HT-29 (cell line): ENCODE measurements at places on chromosomes 12 and 14.
A peak's percentile ranks its signal among the peaks of the same experiment; 100 is the strongest.

- DNase-seq = peak; percentile 26
These were observed 49.4 kb downstream of the LRRC9 start for GRCh38 chr14:59969319-59969718.

- no peak for DNase-seq
These were observed 1.5 kb downstream of the BATF start for GRCh38 chr14:75523771-75524171.

- no peak for DNase-seq
These were observed 162.5 kb downstream of the DPF3 start for GRCh38 chr14:72731252-72732020.

- no peak for DNase-seq
These were observed 20.2 kb downstream of the SLC2A3 start for GRCh38 chr12:7915661-7916403.

DNA sequence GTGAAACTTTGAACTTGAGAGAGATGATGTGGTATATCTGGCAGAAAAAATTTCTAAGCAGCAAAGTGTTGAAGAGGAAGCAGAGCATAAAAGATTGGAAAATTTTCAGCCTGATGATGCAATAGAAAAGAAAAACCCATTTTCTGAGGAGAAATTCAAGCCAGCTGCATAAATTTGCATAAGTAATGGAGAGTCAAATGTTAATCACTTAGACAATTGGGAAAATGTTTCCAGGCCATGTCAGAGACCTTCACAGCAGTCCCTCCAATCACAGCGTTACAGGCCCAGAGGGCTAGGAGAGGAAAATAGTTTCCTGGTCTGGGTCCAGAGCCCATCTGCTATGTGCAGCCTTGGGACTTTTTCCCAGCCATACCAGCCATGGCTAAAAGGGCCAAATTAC lies 469.0 kb upstream of the FOXG1 start:
- no peak for DNase-seq

GRCh38 chr12:92556141-92556540 lies 146.6 kb upstream of the PLEKHG7 start:
- no peak for DNase-seq

DNA sequence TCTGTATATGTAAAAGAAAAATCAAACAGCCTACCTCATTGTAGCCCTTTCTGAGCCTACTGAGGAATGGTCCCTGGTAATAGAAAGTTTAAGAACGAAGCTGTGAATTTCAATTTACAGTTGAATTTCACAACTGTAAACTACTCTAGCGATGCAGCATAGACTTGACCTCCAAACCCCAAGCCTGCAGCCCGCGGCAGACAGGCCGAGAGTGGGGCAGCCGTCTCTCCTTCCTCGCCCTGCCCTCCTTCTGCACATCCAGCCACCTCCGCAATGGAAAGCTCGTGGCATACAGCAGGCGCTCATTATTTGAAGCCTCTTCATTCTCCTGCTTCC lies 15.3 kb downstream of the RNASE2 start:
- no peak for DNase-seq

DNA sequence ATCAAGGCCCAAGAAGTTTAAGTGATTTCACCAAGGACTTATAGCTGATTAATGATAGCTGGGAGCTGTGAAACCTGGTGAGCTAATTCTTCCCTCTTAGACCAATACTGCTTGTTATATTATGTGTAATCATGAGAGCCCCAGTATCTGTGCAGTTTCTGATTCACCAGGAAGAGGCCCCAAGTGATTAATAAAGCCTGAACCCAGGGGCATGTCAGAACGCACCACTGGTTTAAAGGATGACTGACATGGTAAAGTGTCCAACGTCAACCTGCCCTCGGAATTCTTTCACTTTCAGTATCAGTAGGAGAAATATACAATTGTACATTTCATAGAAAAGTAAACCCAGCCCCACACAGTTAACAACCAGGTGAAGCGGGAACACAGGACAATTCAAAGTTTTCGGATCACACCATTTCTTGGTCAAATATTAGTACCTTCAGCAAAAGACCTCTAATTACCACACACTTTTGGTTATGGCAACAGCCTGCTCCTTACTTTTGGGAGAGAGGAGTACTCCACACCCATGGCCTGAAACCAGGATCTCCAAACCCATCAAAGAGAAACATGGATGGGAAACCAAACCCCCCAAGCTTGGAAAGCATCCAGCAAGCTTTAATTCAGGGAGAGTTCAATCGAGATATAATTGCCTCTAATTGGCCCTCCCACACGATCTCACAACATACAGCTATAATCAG lies 28.5 kb downstream of the TMCC3 start:
- peak; percentile 33 for DNase-seq

- no peak for DNase-seq
These were observed 108.4 kb downstream of the GPR135 start for GRCh38 chr14:59356767-59357166.

- DNase-seq = peak; percentile 51
These were observed 47.4 kb downstream of the CALM1 start for GRCh38 chr14:90444077-90444696.

DNA sequence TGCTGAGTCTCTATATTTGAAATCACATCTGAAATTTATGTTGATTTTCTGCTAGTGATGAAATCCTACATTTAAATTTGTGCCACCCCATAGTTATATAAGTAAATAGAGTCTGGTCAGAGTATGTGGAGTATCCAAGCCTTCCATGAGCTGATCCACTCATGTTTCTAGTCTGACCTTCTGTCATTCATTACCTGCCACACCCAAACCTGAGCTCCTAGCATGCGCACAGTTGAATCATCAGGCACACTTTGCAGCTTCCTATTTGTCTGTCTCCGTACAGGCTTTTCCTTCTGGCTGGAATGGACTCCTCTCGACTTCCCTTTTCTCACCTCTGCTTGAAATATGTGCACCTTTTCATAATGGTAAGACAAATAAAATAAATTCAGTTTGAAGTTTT lies 45.3 kb upstream of the LRIG3 start:
- DNase-seq = no peak

DNA sequence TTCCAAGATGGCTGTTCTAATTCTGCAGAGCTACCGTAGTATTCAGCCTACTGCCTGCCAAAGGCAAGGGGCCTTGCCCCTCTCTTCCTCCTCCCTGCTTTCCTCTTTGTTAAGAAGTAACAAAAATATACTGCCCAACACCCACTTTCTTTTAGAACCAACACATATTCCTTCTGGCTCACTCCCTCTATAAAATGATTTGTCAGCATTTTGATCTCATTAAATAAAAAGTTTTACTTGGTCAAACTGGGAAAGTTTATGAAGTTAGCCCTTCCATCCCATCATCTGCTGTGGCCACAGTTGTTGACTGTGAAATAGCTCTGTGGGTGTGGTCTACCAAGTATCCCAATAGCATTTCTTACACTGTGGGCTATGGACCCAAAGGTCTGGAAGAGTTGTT lies 472.4 kb downstream of the ZFP36L1 start:
- no peak for DNase-seq

- no peak for DNase-seq
These were observed 47.2 kb downstream of the FOXG1 start for GRCh38 chr14:28813810-28814209.

GRCh38 chr12:116601933-116602810 lies 43.0 kb downstream of the MAP1LC3B2 start:
- DNase-seq = no peak

DNA sequence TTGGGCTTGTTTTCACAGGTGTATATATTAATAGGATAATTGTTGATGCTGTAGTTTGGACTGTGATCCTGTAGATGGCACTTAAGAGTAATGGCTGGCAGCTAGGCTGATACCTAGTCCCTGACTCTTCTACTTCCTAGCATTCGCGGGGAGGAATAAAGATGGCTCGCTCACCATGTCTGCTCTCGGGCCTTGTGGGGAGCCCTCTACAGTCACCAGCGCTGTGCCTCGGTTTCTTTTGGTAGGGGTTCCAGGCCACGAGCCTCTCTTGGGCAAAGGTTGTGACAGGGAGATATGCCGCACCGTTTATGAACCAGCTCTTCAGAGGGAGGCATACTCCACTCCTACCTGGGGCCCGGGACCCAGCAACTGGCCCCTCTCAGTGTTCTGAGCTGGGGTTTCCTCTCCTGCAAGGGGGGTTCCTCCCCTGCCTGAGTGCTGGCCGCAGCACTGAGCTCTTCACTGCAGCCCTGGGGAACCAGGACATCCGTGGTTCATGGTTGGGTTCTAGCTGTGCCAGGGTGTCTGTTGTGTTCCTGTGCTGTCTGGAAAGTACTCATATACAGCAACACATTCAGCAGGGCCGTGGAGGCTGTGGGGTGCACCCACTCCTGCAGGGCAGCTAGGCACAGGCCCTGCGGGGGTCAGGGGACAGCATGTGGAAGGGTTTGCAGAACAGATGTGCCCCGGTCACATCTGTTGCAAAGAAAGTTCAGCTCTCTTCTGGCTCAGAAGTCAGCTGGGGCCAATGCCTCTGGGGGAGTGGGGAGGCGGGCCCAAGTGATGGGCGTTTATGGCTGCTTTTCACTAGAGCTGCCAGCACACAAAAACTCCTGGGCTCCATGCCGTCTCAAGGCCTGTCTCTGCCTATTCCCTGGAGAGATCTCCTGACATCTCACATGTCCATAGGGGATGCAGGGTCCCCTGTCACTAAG lies 147.9 kb downstream of the PPFIA2 start:
- peak; percentile 25 for DNase-seq

DNA sequence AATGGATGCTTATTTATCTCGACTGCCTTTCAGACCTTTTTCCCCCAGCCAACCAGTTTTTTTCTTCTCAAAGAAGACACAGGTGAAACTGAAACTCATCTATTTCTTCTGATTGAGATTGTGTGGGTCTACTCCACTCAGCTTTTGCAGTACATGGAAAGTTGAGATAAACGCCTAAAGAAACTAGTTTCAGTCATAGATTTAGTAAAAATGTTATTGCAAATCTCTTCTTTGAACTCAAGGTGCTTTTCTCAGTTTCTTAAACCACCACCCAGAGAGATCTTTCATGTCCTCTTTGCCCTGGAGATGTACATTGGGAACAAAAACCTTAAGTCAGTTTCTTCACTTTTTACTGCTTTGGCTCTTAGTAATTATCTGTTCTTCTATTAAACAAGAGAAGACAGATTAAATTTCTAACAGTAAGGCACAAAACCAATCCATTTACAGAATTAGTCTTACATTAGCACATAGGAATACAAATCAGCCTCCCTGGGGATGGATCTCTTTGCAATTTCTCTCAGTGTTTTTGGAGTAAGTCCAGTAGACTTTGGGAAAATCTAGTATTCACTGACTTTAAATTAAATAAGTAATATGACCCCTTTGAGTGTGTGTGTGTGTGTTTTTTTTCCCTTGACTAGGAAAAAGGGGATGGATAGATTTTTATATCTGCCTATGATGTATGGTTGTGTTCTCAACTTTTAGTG lies 11.6 kb downstream of the FBXW8 start:
- no peak for DNase-seq

DNA sequence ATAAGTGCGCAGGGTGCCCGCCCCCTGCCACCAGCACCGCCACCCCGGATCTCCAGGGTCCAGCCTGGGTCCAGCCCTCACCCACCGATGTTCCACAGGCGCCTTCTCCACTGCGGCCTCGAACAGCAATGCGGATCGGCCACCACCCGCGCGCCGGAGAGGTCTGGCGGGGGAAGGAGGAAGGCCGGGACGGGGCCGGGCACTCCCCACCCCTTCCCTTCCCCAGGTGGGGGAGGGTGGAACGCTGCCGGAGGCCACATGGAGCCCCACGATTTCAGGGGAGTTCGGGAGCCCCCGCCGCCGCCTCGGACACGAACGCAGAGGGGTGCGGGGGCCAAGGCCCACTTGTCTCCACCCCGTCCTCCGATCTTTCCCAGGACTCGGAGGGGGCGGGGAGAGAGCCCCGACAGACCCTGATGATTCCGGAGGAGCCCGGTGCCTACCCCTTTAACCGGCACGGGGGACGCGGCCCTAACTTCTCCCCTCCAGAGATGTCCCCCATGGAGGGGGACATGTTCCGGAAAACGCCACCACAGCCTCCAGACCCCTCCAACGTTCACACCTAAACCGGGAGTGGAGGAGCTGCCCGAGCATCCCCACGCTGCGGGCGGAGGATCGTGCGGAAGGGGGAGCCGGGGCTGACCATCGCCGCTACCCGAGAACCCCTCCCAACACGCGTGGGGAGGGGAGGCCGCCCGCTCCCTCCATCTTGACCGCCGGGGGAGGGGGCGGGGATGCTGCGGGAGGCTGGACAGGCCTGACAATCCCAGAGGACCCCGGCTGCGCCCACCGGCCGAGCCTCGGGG lies 1.1 kb downstream of the ATXN2 start:
- peak; percentile 55 for DNase-seq

DNA sequence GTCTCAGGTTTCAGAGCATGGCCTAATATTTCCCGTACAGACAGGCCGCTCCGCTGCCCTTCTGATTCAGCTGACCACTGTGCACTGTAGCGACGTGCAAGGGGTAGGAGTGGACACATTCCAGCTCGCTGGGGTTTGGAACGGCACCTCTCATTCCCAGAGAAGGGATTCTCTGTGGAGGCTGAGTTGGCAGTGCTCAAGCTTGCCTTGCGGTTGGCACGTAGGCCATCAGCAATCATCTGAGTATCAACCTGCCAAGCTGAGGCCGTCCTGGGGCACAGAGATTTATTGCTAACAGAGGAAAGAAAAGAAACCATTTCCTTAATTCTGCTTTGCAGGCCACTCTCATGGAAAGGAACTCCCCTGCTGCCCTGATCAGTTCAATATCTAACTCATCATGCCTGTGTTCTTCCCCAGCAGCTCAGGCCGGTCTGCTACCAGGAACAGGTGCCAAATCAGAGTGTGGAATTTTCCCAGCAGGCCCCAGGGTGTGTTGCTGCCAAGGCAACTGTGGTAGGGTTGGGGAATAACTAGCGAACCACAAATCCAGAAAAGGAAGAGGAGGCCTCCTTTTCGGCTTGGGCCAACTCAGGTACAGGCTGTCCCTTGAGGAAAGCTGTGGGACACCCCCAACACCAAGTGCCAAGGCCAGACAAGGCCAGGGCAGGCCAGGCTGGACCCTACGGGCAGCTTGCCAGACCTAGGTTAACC lies 92.5 kb downstream of the SSPN start:
- no peak for DNase-seq

GRCh38 chr12:57430931-57431566 lies at the start of gene R3HDM2:
R3HDM2 (minus strand) TSS chr12:57431043; CDS start chr12:57310428, 120,615 bp downstream.
- peak; percentile 96 for DNase-seq

- peak; percentile 82 for DNase-seq
These were observed 24.3 kb upstream of the PLEKHD1 start for GRCh38 chr14:69460093-69460701.

DNA sequence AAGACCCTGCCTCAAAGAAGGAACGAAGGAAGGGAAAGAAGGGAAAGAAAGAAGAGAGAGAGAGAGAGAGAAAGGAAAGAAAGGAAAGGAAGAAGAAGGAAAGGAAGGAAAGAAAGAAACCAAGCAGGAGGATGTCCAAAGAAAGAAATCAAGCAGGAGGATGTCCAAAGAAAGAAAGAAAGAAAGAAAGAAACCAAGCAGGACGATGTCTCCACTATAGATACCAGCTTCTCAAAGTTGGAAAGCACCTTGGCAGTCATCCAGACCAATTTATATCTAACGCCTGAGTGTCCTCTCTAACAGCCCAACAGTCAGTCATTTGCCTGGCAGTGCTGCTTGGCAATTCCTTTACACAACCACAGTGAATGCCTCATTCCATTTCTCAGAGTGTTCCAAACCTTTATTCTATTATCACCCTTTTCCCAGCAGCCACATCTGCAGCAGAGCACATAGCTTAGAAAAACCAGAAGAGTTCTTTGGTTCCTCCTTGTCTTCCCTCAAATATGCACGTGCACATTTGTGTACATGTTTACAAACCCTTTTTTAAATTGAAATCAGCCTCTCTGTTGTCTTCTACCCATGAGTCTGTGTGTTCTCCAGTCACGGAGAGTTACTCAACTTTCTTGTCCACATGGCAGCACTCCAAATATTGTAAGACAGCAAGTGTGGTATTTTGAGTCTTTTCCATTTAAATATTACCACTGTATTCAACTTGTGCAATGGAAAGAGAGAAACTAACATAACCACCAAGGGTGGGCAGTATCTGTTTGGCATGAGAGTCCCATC lies 138.4 kb downstream of the STXBP6 start:
- DNase-seq = no peak

GRCh38 chr14:104970231-104971068 lies 7.7 kb downstream of the AHNAK2 start:
- DNase-seq = no peak
